ENCODE measurements at places on chromosomes 7 and 10.

GRCh38 chr10:79358811-79359210, 11.5 kb downstream of the PPIF start:
- DNase-seq: no peak

GRCh38 chr10:17669185-17669872, 25.4 kb downstream of the STAM start:
- DNase-seq: no peak

- no peak for DNase-seq
Observed at GRCh38 chr10:48445932-48446331, 139.5 kb downstream of the MAPK8 start.

DNA sequence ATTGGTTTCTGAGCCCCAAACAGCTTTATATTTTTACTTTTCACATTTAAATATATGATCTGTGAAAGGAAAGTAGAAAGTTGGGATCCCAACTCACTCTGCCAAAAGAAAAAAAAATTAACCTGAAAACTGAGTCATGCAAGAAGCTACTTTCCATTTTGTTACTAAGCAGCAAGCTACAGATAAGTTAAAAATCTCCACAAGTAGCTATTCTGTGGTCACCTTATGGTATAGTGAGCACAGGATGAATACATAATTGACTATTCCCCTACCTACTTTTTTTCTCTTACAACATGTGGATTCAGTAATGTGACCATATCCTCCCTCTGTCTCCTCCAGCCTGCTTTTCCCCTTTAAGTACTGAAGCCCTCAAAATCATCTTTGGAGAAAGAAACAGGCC, 30.3 kb upstream of the CREB3L2 start:
- no peak for DNase-seq

- no peak for DNase-seq
Observed at GRCh38 chr7:93350338-93350737, 118.2 kb downstream of the VPS50 start.

- DNase-seq: no peak
Observed at GRCh38 chr7:157795643-157796042, 458.8 kb downstream of the DNAJB6 start.

DNA sequence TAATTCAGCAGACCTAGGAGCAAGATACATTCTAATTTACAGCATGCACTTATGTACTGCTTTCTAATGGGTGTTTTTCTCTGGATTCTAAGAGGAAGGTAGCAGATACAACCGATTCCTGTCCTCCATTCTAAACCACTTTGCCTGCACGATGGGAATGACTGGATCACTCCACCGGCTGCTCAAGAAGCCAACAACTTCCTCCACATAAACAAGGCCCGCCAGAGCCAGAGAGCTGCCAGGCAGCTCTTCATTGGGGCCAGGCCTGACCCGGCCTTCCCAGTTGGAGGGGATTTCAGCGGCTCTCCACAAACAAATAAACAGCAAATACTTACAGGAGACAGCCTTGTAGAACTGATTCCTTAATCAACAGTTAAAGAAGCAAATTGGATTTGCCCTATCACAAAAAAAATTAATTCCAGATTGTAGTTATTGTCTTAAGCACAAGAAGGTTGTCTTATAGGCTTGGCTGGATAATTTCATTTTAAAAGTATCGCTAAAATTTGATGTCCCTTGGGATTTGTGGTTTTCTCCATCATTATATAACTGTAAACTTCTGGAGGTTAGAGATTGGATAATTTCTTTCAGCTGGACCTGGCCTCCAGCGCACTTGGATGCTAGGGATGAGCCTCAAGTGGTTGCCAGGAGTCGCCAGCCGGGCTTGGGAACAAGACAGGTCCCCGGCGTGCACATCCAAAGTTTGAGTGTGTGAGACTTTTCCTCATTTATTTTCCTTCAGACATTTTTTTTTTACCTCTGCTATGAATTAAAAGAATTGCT, 20.9 kb downstream of the EBF3 start:
- no peak for DNase-seq

DNA sequence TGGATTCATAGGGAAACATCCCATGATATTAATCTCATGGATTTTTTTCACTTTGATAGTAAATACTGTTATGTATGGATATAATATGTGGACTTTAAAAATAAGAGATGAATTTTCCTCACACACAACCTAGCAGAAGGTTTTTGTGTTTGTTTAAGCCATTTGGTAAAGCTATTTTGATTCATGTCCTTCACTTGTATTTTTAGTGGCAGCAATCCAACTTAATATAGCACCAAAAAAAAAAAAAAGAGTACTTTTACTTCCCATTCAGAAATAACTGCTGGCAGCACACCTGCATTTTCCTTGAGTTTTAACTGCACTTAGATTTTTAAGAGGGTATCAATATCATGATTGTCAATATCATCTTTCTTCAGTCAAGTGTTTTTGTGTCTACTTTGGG, 60.0 kb downstream of the MCMBP start:
- no peak for DNase-seq

DNA sequence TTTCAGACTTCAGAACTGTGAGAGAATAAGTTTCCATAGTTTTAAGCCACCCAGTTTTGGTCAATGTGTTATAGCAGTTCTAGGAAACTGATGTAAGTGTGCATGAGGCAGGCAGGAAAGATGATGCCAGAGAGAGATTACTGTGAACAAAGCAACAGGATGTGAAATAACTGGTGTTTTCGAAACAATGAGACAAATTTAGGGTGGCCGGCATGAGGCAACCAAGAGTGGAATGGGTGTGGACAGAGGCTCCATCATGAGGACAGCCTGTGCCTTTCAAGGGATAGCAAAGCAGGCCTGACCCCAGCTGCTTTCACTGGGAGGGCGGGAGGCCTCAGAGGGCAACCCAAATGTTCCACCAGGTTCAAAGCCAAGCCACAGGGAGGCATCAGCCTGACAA, 67.3 kb upstream of the UCN3 start:
- no peak for DNase-seq

- DNase-seq: no peak
Observed at GRCh38 chr7:44279731-44280505, 45.5 kb downstream of the CAMK2B start.

Measured in adrenal gland (tissue), 19 donors.